ENCODE measurements at places on chromosomes 5 and 9.

DNA sequence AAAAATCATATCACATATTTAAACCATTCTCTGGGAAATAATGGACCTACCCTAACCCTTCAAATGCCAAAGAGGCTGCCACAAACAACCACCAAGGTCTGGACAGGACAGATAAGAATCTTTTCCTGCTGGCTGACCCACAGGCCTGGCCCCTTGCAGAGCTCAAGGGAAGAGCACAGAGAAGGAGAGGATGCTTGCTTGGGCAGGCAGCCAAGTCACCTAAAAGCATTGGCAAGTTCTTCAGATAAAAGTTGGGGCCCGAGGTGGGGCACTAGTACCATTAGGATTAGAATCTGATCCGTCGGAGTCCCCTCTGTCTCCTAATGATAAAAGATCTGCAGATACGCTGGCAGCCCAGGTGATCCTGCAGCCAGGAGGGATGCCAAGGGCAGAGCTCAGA is 176.6 kb downstream of the GABBR2 start:
- no peak for DNase-seq

GRCh38 chr9:78986446-78986845 is 585.3 kb upstream of the TLE4 start:
- DNase-seq, result no peak

DNA sequence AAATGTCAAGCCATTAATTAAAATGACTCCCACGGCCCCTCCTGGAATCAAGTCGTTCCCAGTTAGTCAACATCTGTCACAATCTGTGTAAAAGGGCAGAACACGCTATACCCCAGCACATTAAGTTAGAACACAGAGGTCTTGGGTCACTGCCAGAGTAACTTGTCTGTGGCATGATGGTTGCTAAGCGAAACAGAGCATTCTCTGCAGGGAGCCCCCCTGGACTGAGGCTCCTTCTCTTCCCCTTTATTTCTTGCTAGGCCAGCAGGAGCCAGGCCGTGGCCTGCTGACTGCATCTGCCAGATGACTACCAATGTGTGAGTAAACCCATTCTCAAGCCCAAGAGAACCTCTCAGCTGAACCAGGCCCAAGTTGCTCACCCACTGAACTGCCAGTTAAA is 51.9 kb upstream of the ZBED3 start:
- no peak for DNase-seq

DNA sequence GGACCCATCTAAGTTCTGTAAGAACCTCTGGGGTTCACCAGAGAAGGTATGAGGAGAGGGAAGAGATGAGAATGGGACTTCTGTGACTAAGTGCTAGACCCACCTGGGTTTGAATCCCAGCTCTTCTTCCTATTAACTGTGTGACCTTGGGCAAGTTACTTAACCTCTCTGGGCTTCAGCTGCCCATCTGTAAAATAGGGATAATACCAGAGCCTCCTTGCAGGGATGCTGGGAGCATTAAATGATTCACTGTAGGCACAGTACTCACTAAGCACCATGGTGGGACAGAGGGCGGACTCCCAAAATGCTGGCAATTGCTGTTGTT is 53.6 kb downstream of the WHRN start:
- no peak for DNase-seq

DNA sequence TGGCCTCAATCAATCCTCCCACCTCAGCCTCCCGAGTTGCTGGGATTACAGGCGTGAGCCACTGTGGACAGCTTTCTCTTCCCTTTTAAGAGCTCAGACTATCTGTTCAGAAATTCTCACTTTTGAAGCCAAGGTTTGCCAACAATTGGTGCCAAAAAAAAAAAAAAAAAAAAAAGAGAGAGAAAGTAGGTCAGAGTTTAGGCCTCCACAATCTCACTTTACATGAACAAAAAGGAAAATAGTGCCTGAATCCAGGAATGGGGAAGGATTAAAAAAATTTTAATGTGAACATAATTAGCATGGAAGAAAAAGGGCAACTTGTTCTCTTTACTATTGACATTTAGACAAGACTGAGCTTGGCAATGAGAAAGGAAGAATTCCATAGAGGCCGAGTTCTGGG is 94.1 kb downstream of the NSG2 start:
- no peak for DNase-seq

GRCh38 chr9:31210978-31211570 is 1173.4 kb upstream of the ACO1 start:
- no peak for DNase-seq

GRCh38 chr5:81724108-81724507 is 26.8 kb downstream of the SSBP2 start:
- no peak for DNase-seq

GRCh38 chr5:143011585-143011984 is 241.4 kb downstream of the ARHGAP26 start:
- DNase-seq, result no peak

DNA sequence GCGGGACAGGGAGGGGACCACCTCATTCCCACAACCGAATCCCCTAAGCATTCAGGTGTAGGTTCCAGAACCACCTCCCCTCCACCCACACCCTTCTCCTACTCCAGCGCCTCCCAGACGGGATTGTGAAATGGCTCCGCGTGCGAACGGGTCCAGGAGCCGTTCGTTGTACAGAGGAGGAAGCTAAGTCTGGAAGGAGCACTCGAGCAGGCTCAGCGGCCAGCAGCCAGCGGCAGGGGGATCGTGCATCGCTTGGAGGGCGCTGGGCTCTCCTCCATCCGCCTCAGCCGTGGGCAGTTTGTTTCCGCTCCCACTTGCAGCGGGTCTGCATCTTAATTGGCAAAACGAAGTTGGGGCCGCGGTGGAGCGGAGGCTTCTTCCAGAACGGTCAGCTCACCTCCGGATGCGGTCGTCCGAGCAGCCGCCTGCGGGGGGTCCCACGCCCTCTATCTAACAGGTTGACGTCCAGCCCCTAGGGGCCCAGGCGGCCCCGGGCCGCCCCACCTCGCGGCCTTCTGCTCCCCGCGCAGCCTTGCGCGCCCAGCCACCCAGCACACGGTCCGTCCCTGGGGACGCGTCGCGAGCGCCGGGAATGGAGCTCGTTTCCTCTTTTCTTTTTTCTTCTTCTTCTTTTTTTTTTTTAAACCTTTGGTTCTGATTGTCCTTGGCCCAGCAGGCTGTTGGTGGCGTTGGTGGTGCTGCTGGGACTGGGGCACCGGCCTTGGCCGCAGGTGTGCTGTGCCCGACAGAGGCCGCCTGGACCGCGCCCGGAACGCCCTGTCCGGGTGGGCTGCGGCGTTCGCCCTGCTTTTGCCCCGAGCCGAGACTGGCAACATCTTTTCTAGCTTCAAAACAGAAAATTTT is 3.9 kb upstream of the BARX1 start:
- DNase-seq, result no peak

- no peak for DNase-seq
These were observed 32.1 kb upstream of the HSD17B4 start for GRCh38 chr5:119420169-119420568.

- DNase-seq, result no peak
These were observed 576 bp downstream of the MAP1B start for GRCh38 chr5:72107901-72108201.

- DNase-seq, result no peak
These were observed 39.8 kb upstream of the TNPO1 start for GRCh38 chr5:72776684-72777083.

DNA sequence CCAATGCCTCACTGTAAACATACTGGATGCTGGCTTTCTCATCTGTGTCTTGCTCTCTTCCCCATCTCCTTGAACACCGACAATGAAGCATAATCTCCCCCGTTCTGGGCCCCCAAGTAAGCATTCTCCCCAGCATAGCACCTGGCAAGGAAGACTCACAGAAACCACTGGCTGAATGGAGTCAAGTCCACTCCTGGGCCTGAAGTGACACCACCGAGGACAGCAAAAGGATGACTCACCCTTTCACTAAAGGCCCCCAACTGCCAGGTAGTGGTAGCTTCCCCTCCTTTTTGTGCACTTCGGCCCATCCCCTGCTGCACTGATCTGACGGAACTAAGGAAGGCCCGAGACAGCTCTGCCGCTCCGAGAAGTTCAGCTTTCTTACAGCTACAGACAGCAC is 9.4 kb downstream of the VDAC1 start:
- DNase-seq, result no peak

GRCh38 chr9:5113994-5114748 is 71.3 kb downstream of the INSL6 start:
- no peak for DNase-seq

DNA sequence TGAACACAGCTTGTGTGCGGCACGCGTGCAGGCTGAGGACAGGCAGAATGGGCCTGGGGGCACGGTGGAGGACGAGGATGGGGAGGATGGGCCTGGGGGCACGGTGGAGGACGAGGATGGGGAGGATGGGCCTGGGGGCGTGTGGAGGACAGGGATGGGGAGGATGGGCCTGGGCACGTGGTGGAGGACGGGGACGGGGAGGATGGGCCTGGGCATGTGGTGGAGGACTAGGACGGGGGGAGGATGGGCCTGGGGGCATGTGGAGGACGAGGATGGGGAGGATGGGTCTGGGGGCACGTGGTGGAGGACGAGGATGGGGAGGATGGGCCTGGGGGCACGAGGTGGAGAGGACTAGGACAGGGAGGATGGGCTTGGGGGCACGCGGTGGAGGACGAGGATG is 22.0 kb downstream of the FBXW5 start:
- no peak for DNase-seq

GRCh38 chr5:141496038-141496437 is 7.2 kb downstream of the PCDHGC5 start:
- DNase-seq, result no peak

GRCh38 chr9:93288341-93288740 is 104.4 kb downstream of the WNK2 start:
- no peak for DNase-seq

- DNase-seq, result no peak
These were observed 20.7 kb downstream of the OSMR start for GRCh38 chr5:38866362-38867031.

DNA sequence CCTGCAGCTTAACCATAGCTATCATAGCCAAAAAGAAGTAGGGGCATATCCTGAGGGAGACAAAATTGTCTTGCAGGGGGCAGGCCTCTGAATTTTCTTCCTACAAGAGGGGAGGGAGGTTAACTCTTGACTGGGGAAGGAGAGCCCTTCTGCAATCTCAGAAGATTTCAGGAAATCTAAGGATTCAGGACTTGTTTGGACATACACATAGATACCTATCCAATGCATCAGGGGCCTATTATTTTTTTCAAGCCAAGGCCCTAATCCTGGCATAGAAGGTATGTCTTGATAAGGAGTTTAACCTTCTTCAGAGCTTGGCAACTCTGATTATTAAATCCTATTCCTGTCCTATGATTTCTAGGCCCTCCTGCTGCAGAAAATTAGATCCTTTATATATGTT is 375.1 kb upstream of the ACTBL2 start:
- DNase-seq, result no peak

DNA sequence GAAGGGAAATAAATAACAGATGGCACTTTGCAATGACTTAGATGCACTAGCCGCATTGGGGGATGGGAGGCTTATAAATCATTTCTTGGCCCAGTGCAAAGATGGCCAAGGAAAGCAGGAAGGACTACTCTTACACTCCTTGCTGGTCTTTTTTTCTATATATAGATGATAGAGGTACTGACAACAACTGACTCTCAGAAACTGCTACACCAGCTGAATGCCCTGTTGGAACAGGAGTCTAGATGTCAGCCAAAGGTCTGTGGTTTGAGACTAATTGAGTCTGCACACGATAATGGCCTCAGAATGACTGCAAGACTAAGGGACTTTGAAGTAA is 1.7 kb downstream of the CCNG1 start:
- no peak for DNase-seq

DNA sequence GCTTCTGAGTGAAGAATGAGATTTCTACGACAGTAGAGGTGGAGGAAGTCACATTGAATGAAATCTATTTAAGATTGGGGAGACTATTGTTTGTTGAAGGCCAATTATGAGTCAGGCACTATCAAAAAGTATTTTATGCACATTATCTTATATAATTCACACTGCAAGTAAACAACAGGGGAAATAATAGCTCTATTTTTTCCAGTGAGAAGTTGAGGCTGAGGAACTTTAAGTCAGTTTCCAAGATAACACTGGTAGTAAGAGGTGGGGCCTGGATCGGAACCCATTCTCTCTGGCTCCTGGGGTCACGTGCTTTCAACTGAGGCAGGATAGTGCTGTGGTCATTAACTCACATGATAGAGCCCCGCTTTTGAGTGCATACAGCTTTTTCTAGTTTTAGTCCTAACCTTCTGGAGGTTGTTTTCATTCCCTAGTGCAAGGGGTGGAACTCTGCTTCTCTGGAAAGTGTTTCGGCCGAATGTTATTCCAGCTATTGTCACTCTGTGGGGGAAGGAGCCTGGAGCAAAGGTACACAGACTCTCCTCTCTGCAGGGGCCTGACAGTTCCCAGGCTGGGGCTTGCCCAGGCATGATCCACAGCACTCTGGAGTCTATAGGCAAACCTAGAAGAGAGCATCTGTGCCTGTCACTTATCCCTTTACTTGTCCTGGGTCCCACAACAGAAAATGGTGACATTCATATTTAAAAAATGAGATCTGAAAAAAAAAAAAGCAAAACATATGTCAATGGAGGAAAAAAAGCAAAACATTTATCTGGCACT is 352.4 kb upstream of the ACTBL2 start:
- DNase-seq, result no peak

- peak; percentile 33 for DNase-seq
These were observed at the start of gene DRD1 for GRCh38 chr5:175444060-175444904. Gene DRD1 (minus strand): TSS chr5:175444182. CDS start chr5:175443099, 1,083 bp downstream.

DNA sequence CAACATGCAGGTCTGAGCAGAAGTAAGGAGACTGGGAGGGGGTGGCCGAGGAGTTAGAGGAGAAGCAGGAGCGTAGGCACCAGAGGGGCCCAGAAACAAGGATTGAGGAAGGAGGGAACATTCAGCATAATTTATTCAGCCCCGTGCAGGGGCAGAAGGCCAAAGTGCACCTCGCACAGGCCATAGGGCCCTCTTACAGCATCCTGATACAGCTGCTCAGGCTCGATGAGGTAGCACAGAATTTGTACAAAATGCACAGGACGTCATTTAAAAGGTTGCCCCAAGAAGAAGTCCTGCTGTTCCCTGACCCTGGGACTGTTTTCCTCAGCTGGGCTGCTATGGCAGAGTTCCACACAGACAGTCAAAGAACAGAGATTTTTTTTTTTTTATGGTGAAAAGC is 2.1 kb upstream of the GRM6 start:
- DNase-seq, result no peak

GRCh38 chr5:6458833-6459232 is 10.2 kb downstream of the UBE2QL1 start:
- no peak for DNase-seq

- DNase-seq, result no peak
These were observed 29.1 kb upstream of the ZFAND5 start for GRCh38 chr9:72394066-72394465.

- no peak for DNase-seq
These were observed 6.9 kb downstream of the NEURL1B start for GRCh38 chr5:172648013-172648381.

DNA sequence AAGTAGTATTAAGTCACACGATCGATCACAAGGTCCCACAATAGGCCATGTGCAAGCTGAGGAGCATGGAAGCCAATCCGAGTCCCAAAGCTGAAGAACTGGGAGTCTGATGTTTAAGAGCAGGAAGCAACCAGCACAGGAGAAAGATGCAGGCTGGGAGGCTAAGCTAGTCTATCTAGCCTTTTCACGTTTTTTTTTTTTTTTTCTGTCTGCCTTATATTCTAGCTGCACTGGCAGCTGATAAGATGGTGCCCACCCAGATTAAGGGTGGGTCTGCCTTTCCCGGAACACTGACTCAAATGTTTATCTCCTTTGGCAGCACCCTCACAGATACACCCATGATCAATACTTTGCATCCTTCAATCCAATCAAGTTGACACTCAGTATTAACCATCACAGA is 6.5 kb downstream of the PPIP5K2 start:
- no peak for DNase-seq
